ENCODE measurements at places on chromosomes 13 and 19.

DNA sequence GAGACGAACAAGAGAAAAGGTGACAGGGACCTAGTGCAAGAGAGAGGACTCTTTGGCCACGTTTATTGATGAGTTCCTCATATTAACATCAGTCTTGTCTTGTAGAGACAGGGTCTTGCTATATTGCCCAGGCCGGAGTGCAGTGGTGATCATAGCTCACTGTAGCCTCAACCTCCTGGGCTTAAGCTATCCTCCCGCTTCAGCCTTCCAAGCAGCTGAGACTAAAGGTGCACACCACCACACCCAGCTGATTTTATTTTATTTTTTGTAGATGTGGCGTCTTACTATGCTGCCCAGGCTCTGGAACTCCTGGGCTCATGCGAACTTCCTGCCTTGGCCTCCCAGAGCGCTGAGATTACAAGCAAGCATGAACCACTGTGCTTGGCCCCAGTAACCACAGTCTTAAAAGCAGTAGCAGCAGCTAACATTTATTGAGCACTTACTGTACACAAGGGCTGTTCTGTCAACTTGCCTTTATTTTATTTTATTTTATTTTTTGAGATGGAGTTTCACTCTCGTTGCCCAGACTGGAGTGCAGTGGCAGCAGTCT is 1.1 kb upstream of the SH2D3A start:
- no peak for DNase-seq

DNA sequence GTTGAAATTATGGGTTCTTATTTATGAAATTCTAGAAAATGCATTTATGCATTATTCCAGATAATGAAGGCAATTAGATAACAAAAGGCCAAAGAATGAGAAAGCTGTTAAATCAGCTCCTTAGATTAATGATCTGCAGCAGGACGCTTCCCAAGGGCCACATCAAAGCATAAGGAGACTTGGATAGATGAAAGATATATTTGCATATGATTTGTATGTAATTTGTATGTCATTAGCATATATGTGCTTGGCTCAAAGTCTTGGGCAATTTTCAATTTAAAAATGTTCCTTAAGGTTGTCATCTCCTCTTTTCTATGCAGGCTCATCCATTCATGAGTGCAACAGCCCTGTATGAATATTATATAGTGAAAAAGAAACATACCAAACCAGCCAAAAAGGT is 126.8 kb upstream of the IRS2 start:
- no peak for DNase-seq

- no peak for DNase-seq
Measured at GRCh38 chr13:98214707-98215106, 37.6 kb upstream of the RNF113B start.

DNA sequence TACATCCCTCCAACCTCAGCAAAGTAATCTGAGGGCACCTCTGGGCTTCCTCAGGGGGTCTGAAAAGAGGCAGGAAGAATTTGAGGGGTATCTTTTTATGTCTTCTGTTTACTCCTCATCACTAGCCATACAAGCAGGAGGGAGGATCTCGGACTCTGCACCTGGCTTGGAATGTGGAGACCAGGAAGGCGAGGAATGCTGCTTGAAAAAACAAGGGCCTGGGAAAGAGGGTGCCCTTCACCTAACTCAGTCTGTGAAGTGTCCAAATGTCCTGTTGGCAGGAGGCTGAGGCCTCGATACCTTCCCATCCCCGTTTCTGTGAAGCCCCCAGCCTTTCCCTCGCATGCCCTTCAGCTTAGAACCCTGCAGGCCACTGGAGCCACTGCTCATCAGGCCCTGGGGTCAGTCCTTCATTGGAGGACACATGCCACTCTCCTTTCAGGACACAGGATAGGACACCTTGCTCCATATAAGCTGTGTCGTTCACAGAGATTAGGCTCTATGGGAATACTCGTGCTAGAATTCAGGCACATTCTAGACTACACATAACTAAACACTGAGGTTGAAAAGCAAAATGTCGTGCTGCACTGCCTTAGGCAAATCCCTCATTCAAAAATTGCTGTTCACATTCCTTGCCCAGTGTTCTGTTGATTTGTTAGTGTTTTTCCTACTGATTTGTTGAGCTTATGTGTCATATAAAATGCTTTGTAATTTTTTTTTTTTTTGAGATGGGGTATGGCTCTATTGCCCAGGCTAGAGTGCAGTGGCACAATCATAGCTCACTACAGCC is 49.7 kb downstream of the ESD start:
- no peak for DNase-seq

- no peak for DNase-seq
Measured at GRCh38 chr19:18488838-18489626, 32.8 kb downstream of the ELL start.

DNA sequence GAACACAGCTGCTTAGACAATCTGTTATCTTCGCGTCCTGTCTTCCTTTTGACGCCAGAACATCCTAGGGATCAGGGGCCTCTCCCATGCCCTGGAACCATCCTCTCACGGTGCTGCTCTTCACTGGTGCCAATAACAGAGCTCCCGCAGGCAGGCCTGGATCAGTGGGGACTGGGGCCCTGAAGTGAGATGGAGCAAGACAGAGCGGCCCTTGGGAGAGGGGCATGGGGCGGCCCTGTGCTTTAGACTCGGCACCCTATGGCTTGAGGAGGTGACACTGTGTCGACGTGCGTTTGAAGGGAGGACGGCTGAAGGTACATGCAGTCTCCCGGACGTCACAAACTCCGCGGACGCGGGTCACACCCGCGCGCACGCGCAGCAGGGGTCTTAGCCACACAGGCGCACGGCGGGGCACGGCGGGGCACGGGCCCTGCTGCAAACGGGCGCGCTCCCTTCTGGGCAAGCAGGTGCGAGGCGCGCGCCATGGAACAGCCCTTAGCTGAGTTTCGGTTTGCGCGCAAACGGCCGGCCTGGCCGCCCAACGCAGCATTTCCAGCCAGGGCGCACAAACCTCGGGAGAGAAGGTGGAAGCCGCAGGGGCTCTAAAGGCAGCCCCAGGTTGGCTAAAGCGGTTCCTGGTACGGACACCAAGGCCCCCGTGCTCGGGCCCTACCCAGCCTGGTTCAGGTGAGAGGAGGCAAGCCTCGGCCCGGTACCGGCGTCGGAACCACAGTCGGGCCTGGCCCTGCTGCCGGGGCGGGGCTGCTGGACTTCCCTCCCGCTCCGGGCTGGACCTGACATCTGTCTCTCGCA is 16.5 kb upstream of the RNF17 start:
- no peak for DNase-seq

GRCh38 chr13:67519356-67519755 is 289.2 kb upstream of the PCDH9 start:
- no peak for DNase-seq

DNA sequence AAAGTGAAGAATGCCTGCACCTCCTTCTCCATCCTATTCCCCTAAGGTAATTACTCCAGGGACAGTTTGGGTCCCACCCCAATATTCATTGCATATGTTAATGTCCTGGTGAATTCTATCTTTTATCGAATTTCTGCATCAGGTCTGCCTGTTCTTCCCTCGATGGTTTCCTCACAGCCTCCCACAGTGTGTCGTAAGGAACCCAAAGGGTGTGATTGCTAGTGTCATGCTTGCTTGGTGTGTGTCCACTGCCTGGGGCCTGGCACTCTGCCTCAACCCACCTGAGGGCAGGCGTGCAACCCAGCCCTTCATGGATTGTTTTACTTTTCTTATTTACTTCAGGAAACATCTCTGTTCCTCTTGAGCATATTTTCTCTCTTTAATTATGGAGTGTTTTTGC is 60.2 kb upstream of the CYSLTR2 start:
- no peak for DNase-seq

DNA sequence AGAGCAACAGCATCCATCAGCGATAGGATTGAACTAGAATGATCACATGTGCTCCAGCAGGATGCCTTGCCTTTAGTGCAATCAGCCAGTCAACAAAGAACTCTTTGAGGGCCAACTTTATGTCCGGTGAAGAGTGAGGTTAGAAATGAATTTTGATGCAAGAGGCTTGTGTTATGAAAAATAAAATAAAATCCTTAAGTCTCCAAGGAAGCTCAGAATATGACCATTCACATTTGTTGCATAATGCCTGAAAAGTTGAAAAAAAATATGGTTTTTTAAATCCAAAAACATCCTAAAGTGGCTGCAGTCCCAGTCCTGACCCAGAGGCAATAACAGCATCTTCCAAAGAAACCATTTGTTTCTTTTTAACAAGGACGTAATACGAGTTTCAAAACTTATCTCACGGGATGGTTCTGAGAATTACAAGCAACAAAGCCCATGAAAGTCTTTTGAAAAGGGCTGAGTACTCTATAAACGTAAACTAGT is 61.3 kb downstream of the DCLK1 start:
- no peak for DNase-seq

GRCh38 chr13:103605546-103606326 is 539.5 kb upstream of the SLC10A2 start:
- DNase-seq, result no peak

DNA sequence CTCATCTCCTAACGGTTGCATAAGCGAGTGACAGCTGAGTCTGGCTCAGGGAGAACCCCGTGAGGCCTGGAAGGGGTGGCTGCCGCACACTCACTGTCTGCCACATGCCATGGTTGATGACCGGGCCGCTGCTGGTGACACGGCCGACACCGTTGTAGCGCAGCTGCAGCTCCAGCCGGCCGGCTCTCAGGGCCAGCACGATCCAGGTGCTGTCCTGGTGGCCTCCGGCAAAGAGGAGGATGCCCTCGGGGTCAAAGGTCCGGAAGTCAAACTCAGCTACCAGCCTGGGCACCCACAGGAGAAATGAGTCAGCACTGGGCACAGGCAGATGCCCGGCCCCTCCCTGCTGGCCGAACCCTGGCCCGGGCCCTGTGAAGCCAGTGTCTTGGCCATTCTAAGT is 31.7 kb downstream of the GAS6 start:
- no peak for DNase-seq

DNA sequence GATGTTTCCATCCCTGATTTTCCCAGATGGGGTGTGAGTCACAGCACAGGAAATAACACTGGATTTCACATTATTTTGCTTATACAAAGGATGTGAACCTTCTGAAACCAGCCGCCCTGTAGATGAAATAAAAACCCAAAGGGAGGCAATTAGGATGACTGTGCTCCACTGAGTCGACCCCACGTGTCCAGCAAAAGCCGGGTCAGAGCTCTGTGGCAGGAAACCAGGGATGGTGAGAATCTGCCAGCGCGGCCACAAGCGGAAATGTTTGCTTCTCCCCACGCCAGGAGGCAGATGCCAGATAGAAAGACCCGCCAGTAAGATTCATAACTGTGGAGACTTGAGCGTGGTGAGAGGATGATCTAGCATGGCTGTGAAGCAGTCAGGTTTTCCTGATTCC is 764.4 kb downstream of the LIG4 start:
- no peak for DNase-seq

- DNase-seq, result no peak
Measured at GRCh38 chr19:38287604-38288003, 16.4 kb upstream of the C19orf33 start.

DNA sequence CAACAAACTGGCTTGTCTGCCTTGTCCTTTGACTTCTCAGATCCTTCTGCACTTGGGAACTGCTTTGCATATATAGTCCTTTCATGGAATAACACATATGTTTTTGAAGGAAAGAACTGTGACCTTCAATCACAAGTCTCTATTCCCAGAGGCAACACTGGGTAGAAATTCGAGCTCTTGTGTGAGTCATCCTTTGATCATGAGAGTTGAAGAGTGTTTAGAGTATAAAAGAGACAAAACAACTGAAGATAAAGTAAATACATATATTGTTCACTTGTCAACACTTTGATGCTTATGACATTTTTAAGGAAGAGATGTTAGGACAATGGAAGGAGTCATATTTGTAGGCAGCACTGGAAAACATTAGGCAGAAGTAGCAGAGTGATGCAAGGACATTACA is 5.2 kb upstream of the OR7A5 start:
- no peak for DNase-seq

DNA sequence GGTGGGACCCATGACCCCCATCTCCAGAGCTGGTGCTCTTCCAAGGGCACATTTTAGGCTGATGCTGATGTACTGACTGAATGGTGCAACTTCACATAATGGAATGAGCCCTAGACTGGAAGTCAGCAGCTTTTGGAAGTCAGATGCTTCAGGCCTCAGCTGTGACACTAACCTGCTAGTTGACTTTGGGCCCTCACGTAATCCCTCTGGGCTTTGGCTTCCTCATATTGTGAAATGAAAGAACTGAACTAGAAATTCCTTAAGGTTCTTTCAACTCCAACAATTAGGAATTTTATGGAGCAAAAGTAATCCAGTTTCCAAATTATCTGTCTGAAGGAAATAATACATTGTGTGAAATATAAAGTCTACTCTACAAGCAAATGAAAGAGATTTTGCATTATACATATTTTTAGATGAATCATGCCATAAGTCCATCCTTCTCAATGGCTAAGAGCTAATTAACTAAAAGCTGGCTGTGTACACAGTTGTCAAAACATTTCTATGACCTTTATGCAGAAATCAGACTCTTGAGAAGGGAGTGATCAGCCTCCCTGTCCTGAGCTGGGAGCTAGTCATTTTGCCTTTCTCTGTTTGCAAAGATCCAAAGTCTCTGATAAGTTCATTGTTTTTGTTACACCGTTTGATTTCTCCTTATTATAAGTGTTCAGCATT is 204.2 kb downstream of the DCLK1 start:
- DNase-seq, result no peak

DNA sequence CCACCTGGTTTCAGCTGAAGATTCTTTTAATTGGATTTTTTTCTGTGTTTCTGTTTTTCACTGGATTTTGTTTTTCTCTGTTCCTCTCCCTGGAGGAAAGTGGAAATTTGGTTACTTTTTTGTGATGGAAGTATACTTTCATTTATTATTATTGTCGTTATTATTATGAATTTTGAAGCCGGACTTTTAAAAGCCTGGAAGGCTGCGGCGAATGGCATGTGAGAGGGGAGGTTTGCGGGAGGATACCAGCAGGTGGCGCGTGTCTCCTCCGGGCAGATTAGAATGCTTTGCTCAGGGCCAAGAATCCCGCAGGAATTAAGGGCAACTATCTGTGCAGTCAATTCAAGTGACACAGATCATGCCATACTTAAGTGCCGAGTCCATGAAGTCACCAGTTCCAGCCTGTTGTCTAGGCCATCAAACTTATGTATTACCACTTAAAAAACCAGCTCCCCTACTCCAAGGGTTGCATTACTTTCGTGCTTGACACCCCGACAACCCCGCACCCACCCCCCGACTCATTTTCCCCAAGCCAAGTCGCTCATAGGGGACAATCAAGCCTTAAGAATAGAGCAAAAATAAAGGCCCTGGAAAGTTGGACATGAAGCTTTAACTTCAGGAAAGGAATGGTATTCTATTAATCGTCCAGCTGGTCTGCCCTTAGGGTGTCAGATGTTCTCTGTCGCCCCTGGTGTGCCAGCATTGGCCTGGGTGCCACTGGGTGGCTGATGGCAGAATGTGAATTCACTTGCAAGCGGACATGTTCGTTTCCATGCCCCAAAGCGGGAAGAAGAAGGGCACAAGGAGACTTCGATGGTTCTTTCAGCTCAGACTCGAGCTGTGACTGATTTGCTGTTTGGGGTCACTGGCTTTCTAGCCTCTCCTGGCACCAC is 1.3 kb upstream of the LRCH1 start:
- no peak for DNase-seq

- DNase-seq, result no peak
Measured at GRCh38 chr19:51181913-51182419, 39.9 kb downstream of the SIGLEC7 start.

- no peak for DNase-seq
Measured at GRCh38 chr13:81048026-81048461, 707.1 kb upstream of the SPRY2 start.

GRCh38 chr19:5246554-5247155 is 94.0 kb downstream of the PTPRS start:
- DNase-seq, result no peak
